ENCODE measurements at places on chromosomes 7 and 10.

DNA sequence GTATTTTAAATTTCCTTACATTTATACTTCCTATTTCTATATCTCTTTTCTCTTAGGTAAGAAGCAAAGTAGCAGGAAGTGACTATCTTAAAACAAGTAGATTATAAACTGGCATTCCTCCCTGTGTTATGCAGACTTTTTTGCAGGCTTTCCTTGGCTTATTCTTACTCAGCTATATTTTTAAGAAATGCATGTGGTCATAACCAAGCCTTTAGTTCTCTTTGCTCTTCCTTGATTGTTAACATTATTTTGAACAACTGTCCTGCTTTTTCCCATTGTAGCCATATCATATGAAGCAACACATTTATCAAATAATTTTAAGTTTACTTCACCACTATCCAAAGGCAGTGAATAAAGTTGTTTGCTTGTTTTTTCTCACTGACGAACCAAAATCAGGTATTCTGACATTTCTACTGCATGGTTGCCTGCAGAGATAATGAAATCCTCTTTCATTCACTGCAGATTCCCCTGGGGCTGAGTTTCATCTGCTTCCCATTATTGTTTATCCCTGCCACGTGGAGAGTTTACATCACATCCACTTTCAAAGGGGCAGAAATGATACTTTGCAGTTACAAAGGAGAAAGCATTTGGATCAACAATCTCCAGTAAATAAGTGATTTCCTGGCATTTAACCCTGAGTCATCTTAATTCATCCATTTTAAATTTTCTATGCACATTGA, 389.9 kb upstream of the SEMA3C start:
- DNase-seq: no peak

GRCh38 chr7:116337018-116337417, 126.7 kb downstream of the TES start:
- DNase-seq: no peak

DNA sequence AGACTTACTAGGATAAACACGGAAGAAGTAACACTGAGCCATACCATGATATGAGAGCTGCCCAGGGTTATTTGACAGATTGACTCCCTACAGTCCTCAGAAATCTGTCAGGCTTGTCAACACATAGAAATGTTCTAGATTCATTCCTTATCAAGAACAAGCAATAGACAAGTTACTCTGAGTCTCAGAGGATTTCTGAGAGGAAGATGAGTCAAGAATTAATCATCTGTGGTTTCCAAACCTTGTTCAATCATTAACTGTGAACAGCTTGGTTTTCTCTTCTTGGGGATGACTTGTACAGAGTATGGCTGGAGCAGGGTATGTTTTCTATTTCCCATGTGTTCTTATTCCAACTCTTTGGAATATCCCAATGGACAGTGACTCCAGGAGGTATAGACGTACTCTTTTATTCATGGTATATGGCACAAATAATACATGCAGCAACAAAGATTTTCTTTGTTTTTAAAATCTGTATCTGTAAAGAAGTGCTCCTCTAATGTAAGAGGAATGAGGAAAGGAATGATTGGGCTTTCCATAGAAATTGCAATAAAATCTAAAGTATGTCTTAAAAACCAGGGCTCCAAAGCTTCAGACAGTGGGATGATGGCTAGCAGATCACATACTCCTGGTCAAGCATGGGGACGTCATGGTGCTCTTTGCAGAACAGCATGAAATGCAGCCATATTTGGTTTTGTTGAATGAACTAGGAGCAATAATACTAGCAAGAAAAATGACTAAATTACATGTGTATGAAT, 11.9 kb upstream of the SFR1 start:
- no peak for DNase-seq

DNA sequence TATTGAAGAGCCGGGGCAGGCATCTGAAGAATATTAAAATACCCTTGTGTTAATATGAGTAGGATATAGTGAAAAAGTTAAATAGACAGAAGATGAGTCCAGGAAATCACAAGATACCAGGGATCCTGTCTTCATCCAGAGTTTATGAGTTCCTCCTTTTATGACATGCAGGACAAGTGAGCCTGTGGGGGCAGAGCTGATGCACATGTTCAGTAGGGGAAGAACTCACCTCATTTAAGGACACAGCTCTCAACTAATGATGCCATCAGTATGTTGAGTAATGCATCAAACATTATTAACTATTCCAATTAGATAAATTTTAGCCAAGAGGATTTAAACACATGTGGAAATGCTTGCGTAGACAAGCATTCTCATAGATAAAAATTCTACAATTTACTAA, 435.8 kb upstream of the AKR1E2 start:
- no peak for DNase-seq

DNA sequence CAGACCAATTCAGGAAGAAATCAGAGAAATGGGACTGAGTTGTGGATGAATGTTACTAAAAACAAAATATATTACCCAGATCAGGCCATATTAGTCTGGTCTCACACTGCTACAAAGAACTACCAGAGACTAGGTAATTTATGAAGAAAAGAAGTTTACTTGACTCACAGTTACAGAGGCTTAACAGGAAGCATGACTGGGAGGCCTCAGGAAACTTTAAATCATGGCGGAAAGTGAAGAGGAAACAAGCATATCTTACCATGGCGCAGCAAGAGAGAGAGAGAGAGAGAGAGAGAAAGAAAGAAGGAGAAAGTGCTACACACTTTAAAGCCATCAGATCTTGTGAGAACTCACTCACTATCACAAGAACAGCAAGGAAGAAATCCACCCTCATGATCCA, 636.8 kb upstream of the GRM3 start:
- no peak for DNase-seq

DNA sequence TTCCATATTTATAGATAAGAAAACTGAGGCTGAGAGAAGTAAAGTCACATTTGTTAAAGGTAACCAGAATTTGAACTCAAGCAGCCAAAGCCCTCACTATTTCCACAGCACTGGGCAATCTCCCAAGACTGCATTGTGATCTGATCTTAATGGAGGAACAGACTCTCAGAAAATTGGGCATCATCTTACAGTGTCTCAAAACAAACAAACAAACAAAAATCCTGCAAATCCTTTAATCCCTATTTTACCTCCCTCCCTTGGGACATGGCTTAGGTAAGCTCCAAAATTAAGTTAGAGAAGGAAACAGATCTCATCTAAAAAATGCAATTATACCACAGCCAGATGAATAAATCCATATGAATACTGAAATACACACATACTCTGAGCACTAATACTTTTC, 57.5 kb downstream of the FHIP2A start:
- DNase-seq: no peak

GRCh38 chr10:117944676-117945447, 101.9 kb downstream of the RAB11FIP2 start:
- DNase-seq: no peak

DNA sequence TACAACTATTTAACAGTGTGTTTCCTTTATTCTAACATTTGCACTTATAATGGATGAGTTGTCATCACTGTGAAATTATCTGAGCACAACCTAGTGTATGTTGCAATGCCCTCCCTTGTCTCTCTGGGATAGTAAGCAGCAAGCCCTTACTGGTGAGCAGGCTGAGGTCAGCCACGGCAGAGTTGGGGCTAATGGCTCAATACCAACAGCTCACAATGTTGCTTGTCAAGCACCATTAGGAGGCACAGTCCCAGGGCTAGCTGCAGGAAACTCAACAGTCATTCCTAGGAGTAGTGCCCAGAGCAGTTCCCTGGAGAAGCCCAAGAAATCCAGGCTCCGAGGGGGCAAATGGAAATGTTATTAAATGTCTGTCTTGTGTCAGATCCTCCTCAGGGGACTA, 858.4 kb downstream of the GRID1 start:
- no peak for DNase-seq

GRCh38 chr10:89392974-89393373, 551 bp downstream of the IFIT1 start:
- DNase-seq: peak; percentile 10

DNA sequence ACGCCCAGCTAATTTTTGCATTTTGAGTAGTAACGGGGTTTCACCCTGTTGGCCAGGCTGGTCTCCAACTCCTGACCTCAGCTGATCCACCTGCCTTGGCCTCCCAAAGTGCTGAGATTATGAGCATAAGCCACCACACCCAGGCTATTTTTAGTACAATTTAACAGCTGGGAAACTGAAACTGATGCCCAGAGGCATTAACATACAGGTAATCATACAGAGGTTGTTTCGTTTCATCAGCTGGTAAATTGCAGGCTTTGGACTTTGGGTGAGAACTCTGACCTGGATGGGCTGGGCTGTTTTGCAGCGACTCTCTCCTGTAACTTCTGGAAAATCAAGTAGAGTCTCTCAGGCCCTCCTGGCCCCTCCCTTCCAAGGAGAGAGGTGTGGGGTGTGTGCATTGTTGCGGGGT, 6.2 kb upstream of the ACHE start:
- DNase-seq: no peak

DNA sequence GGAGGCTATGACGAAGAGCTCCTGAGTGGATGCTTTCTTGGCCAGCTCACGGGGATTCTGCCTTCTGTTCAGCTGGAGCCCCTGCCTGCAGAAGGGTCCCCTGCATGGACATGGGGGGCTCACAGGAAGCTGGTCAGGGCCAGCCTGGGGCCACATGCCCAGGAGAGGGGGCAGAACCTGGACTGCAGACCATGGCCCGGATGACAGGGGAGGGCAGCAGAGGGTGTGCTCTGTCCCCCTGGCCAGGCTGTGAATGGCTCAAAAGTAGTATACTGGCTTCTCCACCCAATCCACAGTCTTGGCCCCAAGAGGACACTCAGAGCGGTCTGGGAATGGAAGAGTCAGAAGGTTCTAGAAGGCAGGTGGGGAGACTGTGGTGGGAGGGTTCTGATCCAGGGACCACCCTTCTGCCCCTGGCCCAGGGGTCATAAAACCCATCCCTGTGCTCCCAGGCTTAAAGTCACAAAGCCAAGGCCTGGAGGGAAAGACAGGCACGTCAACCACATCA, 40.3 kb downstream of the PPIF start:
- DNase-seq: no peak

GRCh38 chr10:127151981-127152699, 44.3 kb downstream of the INSYN2A start:
- no peak for DNase-seq

- DNase-seq: no peak
Observed at GRCh38 chr7:117772421-117772820, 100.8 kb downstream of the CTTNBP2 start.
